KG1 (cell line): ENCODE measurements at places on chromosomes 2 and 18.
A peak's percentile ranks its signal among the peaks of the same experiment; 100 is the strongest.

- DNase-seq, result no peak
Measured at GRCh38 chr18:24543795-24544498, 83.5 kb downstream of the HRH4 start.

GRCh38 chr2:226788881-226789490 is 10.6 kb downstream of the IRS1 start:
- no peak for DNase-seq

GRCh38 chr2:42141687-42142546 is 27.2 kb upstream of the EML4 start:
- no peak for DNase-seq

DNA sequence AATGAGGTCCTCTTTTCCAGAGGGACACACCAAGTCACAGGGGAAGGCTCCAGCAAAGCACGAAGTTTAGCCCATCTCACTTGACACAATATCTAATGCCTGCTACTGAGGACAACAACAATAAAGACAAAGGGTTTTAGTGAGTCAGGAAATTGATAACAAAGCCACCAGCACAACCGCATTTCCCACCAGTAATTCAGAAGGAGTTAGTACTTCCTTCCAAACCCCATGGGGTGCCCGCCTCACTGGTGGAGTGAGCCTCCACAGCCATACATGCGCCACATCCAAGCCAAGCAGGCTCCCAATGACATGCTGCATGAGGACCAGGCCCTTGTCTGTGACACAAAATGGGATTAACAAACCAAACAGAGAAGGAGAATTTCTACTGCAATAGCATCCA is 40.1 kb downstream of the MRPL35 start:
- no peak for DNase-seq

GRCh38 chr2:201257956-201258665 is 2.2 kb upstream of the CASP8 start:
- DNase-seq, result peak; percentile 98

GRCh38 chr2:16454621-16455020 is 211.0 kb downstream of the CYRIA start:
- DNase-seq, result no peak

- no peak for DNase-seq
Measured at GRCh38 chr2:196836440-196836839, 27.3 kb upstream of the C2orf66 start.

GRCh38 chr2:83388804-83389203 is 1070.3 kb downstream of the SUCLG1 start:
- DNase-seq, result peak; percentile 3

- no peak for DNase-seq
Measured at GRCh38 chr2:241966647-241967466, 97.3 kb downstream of the RTP5 start.

- DNase-seq, result no peak
Measured at GRCh38 chr2:28565720-28566295, 69.9 kb downstream of the PLB1 start.

DNA sequence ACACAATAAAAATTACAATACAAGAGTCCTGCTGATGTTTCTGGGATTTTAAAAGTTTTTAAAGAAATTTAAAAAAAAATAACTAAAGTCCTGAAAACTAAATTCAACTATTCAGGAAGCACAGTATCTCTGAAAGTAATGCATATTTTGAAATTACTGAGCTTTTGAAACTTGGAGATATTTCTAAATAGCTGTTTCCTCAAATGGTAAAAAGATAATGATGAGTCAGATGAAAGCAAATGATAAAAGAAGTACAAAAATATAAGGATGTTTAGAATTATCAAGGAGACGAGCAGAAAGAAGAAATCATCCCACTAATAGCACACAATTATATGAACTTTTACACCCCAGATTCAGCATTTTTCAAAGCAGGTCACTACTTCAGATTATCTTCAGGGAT is 90.2 kb upstream of the SLC25A52 start:
- DNase-seq, result no peak

GRCh38 chr18:42363446-42364441 is 408.7 kb downstream of the PIK3C3 start:
- no peak for DNase-seq

- DNase-seq, result no peak
Measured at GRCh38 chr2:65576861-65577601, 144.6 kb upstream of the SPRED2 start.

DNA sequence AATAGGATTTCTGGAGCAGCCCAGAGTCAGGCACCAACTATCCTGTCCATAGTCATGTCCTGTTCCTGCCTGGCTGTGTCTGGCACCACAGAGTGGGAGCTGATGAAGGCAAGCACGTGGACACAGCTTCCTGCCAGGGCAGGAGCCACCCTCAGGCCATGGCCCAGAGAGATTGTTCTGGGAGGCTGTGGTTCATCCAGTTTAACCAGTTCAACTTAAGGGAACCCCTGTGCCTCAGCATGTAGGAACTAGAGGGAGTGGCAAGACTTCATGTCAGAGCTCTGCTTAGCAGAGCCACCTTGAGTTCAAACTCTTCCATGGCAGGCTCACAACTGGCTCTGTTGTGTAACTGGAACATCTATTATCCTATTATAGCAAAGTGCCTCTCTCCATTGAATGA is 73.2 kb upstream of the NCKAP5 start:
- DNase-seq, result no peak

GRCh38 chr2:154974041-154974440 is 275.5 kb downstream of the KCNJ3 start:
- no peak for DNase-seq

GRCh38 chr18:23573626-23574431 is 12.5 kb downstream of the NPC1 start:
- DNase-seq, result no peak

- DNase-seq, result no peak
Measured at GRCh38 chr18:49447810-49448745, 12.4 kb downstream of the DYM start.

DNA sequence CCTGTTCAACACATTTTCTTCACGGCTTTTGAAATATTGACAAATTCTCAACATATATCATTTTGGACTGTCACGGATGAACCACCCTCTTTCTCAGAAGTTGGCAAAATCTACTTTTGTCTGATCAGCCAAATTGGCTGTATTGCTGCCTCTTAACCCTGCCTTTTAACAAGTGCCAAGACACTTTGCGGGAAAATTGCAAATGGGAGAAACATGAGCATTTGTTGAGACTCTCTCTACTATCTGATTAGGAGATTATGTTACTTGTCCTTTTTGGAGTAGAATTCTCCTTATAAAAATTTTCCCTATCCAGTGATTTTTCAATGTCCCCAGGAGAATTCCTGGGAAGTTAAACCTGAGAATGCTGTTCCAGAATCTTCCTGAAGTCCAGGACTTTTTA is 256.2 kb upstream of the ZSWIM2 start:
- no peak for DNase-seq

GRCh38 chr2:34188464-34189303 is 589.6 kb upstream of the FAM98A start:
- no peak for DNase-seq

GRCh38 chr18:50969448-50969847 is 1.6 kb downstream of the ELAC1 start:
- DNase-seq, result no peak

- DNase-seq, result no peak
Measured at GRCh38 chr18:63850636-63851035, 36.9 kb upstream of the SERPINB2 start.

DNA sequence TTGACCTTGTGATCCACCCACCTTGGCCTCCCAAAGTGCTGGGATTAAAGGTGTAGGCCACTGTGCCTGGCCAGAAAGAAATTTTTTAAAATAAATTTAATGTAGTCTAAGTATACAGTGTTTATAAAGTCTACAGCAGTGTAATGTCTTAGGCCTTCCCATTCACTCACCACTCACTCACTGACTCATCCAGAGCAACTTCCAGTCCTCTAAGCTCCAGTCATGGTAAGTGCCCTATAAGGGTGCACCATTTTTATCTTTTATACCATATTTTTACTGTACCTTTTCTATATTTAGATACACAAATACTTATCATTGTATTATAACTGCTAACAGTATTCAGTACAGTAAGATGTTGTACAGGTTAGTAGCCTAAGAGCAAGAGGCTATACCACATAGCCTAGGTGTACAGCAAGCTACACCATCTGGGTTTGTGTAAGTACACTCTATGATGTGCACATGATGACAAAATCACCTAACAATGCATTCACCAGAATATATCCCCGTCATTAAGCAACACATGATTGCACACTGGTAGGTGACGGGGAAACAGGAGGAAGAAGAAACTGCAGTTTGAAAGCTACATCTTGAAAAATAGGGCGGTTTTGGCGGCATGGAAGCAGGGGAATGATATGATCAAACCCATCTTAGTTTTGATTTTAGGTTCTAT is 105.1 kb upstream of the ITGB6 start:
- DNase-seq, result no peak

DNA sequence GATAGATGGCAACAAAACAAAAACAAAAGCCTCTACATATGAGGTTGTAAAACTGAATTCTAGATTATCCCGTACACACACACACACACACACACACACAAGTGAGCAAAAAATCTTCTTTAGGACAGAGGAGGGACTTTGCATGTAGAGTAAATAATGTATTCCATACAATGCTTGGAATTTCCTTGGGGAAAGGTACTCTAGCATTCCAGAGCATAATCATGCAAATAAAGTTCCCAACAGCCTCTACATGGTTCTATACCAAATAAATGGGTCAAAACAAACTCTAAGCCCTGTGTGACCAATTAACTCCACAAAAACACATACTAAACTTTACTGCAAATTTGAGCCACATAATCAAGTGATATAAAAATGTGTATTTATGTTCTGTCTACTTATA is 191.4 kb downstream of the RBM43 start:
- DNase-seq, result no peak

DNA sequence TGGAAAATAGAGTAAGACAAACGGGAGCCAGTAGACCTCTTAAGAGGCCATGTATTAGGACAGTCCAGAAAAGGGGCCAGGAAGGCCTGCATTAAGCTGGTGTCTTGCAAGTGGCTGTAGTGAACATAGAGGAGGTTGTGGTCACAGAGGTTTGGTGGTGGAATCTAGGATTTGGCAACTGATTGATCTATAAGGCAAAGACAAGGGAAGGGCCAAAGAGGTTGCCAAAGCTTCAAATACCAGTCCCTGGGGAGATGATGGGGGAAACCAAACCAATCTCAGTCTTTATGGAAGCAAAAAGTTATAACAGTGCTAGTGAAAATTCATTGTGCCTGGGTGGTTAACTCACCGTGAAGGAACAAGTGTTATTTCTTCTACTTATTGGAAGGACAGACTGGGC is 28.7 kb upstream of the RTN4 start:
- DNase-seq, result no peak

GRCh38 chr2:14364471-14364870 is 268.0 kb upstream of the LRATD1 start:
- no peak for DNase-seq

DNA sequence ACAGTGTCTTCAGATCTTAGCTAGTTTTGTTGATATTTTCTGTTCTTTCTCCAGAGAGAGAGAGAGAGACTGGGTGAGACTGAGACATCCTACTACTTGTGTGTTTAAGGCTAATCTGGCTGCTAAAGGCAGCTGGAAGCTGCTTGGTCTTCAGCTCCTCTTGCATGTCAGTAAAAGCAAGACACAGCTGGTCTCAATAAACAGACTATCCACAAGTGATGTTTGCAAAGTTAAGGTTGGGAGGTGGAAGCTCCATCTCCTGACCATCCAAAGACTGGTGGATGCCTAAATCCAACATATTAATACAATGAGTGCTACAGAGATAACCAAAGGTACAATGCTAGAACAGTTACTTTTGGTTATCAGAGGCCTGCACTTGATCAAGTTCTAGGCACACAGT is 17.8 kb downstream of the ERFE start:
- no peak for DNase-seq

DNA sequence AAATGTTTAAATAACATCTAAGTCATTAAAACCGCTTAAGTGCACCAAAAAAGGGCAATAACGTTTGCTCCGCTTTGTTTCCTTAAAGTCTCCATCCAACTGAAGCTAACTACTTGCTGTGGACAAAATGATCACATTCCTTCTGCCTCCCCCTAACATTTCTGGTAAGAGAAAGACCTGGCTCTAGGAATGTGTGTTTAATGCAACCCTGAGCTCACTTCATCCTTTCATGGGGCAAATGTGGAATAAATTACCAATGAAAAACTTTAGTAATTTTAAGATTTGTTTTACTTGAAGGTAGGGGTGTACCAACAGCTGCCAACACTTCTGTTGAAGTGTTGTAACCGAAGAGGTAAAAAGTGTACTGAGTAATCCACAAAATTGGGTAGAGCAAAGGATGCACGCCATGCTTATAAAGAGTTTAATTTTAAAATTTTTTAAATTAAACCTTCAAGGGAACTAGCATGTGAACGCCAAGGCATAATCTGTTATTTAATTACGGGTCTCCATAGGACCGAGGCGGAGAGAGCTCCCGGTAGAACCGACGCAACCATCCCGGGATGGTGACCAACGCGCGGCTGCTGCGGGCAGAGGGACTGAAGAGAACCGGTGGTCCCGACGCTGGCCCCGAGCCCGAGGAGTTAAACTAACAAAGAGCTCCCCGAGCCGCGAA is 1.1 kb downstream of the HNRNPLL start:
- DNase-seq, result peak; percentile 37

GRCh38 chr18:77600674-77601073 is 351.0 kb downstream of the GALR1 start:
- no peak for DNase-seq

DNA sequence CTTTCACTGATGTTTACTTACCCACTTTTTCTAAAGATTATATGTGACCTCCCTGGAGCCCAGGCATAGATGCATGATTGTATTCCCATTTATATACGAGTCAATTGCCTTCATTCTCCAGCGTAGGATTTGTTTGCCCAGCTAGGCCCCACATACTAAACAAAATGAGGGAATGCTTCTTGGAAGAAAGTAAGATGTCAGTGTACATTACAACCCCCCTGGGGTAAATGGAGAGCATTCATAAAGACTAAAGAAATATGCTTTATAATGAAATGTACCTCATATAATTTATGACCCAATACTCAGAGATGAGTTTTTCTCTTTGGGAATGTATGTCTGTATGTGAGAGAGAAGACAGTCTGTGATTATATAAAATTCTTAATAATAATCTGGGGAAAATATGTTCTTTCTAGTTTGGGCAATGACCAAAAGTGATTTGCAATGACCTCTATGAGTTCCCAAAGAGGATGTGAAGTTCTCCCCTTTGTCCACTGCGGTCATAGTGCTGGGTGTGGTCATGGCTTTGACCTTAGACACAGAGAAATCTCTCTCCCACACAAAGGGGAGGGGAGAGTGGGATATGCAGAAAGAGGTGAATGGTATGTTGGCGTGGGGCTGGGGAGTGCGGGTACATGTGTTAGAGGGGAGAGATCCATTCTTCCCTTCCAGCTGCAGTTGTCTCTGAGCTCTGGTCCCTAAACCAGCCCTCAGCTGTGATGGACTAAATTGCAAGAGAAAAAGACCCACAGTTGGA is 175.6 kb downstream of the EN1 start:
- DNase-seq, result no peak

DNA sequence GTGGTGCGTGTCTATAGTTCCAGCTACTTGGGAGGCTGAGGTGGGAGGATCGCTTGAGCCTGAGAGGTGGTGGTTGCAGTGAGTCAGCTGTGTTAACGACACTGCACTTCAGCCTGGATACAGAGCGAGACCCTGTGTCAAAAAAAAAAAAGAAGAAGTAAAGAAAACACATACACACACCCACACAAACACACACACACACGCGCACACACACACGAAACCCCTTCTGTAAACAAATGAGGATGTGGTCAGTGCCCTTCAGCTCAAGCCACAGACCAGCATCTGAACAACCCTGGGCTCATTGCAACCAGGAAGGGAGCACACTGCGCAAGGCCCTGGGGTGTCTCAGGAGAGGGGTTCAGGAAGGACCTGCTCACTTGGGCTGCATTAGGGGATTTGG is 47.9 kb upstream of the KCNF1 start:
- peak; percentile 6 for DNase-seq
